ENCODE measurements at places on chromosomes 12 and 14. TPM values are rescaled to one million over a fixed set of nuclear protein-coding genes. Genes with fewer than 3 reads are reported as not detected.

DNA sequence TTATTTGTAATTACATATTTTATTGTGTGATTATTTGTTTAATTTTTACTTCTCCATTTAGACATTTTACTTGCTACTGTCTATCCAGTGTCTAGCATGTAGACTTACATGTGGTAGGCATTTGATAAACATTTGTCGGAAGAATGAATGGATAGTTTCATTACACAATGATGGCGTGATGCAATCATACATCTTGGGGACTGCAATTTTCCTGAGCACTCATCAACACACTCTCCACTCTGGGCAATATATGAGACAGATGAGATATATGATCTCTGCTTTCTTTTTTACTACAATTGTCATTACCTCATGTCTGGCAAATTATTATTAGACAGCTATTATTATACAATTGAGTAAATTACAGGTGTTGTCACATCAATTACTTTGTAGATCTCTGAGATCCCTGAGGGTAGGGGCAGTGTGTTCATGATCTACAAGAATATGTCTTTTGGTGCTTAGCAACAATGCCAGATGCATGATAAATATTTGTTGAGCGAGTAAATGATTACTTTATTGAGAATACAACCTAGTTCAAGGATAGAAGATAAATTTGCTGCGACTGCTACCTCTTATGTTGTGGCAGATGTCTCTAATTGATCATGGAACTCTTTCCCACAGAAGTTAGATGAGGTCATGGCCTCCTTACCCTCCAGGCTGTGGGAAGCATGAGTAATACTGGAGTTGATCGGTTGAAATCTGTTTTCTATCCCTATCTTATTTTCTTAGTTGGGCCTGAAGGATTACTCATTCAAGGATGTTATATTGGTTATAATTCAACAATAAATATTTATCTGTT, 416.0 kb downstream of the LRIG3 start:
- no peaks in the 10 kb centered on the region for H3K4me1 ChIP-seq
- no peak for DNase-seq
- H3K4me3 ChIP-seq: no peak overlapping the region
- no peaks in the 10 kb centered on the region for H3K27me3 ChIP-seq
- no peak overlapping the region for H3K27ac ChIP-seq
- H3K36me3 ChIP-seq: no peaks in the 10 kb centered on the region

DNA sequence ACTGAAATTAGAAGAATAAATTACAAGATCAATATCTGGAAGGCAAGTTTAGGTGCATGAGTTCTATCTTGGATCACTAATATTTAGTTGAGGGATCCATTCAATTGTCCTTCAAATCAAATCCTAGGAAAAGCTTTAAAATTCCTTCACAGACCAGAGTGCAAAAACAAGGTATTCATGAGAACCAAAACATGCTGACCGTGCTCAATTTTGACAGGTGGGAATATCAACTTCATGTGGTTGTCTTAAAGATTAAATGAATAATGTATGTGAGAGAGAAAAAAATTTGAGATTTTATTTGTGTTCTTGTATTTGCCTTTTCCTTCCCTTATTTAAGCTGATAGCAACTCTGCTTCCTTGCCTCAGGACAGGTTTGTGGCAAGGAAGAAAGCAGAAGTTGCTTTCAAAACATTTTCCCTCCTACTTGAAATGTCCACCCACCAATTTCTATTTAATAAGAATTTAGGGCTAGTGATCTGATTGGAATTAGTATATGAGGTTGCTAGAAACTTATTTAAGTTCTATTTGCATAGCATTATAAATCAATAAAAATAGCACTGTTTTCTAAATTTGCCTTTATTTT, 4.9 kb upstream of the PPP1R12A start:
- DNase-seq: no peak
- H3K27ac ChIP-seq: no peak overlapping the region
- no peaks in the 10 kb centered on the region for H3K36me3 ChIP-seq

GRCh38 chr12:89968151-89968700, 259.6 kb upstream of the ATP2B1 start:
- H3K4me1 ChIP-seq: no peaks in the 10 kb centered on the region
- H3K27ac ChIP-seq: no peak overlapping the region
- H3K4me3 ChIP-seq: no peak overlapping the region
- H3K36me3 ChIP-seq: no peaks in the 10 kb centered on the region
- DNase-seq: no peak

DNA sequence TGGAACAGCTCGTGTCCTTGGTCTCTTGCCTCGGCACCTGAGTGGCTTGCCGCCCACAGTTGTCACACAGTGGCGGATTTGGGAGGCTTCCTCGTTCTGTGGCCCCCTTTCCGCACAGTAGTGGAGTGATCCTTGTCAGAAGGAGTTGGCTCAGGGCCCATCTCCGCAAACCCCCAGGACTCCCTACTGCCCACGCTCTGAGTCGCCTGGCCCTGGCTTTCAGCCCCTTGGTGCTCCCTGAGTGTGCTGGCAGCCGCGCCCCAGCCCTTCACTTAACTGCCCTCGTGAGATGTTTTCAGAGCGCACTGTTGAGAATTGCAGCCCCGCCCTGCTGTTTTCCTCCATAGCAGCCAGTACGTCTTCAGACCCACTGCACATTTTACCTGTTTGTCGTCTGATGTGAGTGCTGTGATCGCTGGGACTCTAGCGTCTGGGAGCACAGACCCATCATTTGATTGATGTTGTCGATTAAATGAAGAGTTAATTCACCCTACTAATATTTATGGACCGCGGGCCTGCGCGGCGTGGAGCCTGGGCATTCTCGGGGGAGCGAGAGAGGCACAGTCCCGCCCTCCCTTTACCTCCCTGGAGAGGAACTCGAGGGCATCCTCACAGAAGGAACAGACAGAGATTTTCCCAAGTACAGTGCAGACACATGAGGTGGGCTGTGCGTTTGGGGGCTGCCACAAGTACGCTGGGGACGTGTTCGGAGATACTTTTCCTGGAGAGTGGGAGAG, 91.8 kb downstream of the DDX51 start:
- no peaks in the 10 kb centered on the region for H3K27me3 ChIP-seq
- no peak for DNase-seq
- peaks cover 60% of the 10 kb centered on the region for H3K36me3 ChIP-seq
- no peak overlapping the region for H3K27ac ChIP-seq
- H3K4me3 ChIP-seq: no peak overlapping the region

TAS2R50 gene
- total RNA-seq: 1.5 TPM

HOXC5 gene
- 1.8 TPM for total RNA-seq

PTPRO gene
- 19.5 TPM for total RNA-seq

DNA sequence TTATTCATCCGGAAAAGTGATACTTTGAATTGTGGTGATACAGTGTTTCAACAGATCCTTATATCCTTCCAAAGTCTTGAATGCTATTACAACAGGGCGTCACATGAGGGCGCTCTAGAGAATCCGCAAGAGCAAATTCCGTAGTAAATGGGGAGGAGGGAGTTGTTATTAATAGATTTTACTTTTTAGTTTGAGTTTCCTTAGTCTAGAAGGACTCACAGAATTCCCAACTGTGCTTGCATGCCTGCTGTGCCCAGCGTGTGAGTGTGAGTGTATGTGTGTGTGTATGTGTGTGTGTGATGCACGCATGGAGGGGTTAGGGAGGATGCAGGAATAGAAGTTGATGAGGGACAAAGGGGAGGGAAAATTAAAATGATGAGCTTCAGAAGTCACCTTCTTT, 375.3 kb downstream of the C12orf75 start:
- peak overlapping the region; percentile 76 for H3K27ac ChIP-seq
- DNase-seq: no peak
- H3K36me3 ChIP-seq: no peaks in the 10 kb centered on the region
- no peak overlapping the region for H3K4me3 ChIP-seq
- peaks cover 20% of the 10 kb centered on the region for H3K4me1 ChIP-seq

IL22 gene
- not detected for total RNA-seq

ACVRL1 gene
- total RNA-seq: 81.4 TPM

DNA sequence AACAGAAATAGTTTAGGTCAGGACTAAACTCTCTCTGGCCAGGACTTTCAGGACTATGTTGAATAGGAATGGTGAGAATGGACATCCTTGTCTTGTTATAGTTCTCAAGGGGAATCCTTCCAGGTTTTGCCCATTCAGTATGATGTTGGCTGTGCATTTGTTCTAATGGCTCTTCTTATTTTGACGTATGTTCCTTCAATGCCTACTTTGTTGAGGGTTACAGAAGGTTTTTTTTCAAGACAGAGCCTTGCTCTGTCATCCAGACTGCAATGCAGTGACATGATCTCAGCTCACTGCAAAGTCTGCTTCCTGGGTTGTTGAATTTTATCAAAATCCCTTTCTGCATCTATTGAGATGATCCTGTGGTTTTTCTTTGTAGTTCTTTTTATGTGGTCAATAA, 79.5 kb upstream of the NID2 start:
- no peaks in the 10 kb centered on the region for H3K4me1 ChIP-seq
- no peak overlapping the region for H3K4me3 ChIP-seq
- no peaks in the 10 kb centered on the region for H3K27me3 ChIP-seq
- no peak for DNase-seq

DNA sequence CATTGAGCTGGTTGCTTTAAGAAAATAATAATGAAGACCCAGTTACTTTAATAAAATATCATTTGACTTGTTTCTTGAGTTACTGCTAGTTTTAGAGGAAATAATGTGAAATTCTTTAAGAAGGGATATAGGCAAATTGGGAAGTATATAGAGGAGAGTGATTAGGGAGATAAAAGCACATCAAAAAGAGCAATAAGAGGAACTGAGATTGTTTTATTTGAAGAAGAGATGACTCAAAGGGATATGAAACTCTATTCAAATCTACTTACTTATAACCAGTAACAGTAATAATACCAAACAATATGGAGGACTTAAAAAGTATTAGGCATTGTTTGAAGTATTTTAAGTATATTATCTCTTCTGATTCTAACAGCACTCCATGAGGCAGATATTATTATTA, 37.1 kb downstream of the LRRK2 start:
- no peaks in the 10 kb centered on the region for H3K4me1 ChIP-seq
- H3K27me3 ChIP-seq: no peaks in the 10 kb centered on the region
- H3K36me3 ChIP-seq: peaks cover 24% of the 10 kb centered on the region

DNA sequence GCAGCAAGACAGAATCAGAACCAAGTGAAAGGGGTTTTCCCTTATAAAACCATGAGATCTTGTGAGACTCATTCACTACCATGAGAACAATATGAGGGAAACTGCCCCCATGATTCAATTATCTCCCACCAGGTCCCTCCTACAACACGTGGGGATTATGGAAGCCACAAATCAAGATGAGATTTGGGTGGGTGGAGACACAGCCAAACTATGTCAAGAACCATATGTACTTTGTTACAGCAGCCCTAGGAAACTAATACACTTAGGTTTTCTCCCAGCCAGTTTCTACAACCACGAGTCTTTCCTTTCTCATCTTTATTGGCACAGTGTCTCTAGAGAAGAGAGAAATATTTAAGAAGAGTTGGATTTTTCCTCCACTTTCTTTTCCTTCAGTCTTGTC, 72.6 kb downstream of the BTG1 start:
- no peaks in the 10 kb centered on the region for H3K36me3 ChIP-seq
- H3K27me3 ChIP-seq: no peaks in the 10 kb centered on the region
- H3K4me3 ChIP-seq: no peak overlapping the region

DNA sequence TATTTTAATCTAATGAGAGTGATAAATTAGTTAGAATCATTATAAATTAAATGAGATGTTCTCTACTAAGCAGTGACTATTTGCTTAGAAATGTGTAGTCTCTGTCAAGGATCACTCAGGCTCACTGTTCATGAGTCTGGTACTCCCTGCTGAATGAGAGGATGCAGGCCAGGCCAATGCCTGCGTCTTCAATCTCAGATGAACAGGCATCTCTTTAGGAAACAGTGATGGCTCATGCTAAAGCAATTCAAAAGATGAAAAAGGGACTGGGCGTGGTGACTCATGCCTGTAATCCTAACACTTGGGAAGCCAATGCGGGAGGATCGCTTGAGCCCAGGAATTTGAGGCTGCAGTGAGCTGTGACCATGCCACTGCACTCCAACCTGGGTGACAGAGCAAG, 106.8 kb downstream of the ZFC3H1 start:
- no peaks in the 10 kb centered on the region for H3K4me1 ChIP-seq
- H3K27me3 ChIP-seq: no peaks in the 10 kb centered on the region
- DNase-seq: no peak
- H3K27ac ChIP-seq: no peak overlapping the region
- no peak overlapping the region for H3K4me3 ChIP-seq

DNA sequence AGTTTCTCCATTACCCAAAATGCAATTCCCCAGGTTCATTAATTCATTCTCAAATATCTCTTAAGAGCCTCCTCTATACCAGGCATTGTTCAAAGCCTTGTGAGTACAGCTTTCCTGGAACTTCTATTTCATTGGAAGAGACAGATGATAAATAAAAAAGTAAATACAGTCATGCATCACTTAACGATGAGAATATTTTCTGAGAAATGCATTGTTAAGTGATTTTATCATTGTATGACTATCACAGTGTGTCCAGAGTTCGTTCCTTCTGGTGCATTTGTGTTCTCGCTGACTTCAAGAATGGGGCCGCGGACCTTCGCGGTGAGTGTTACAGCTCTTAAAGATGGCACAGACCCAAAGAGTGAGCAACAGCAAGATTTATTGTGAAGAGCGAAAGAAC, 66.0 kb downstream of the ANO4 start:
- DNase-seq: no peak
- H3K36me3 ChIP-seq: no peaks in the 10 kb centered on the region
- H3K27ac ChIP-seq: no peak overlapping the region
- H3K4me1 ChIP-seq: no peaks in the 10 kb centered on the region
- no peak overlapping the region for H3K4me3 ChIP-seq

- H3K4me3 ChIP-seq: peak overlapping the region; percentile 60
- H3K4me1 ChIP-seq: no peaks in the 10 kb centered on the region
- DNase-seq: no peak
- H3K27ac ChIP-seq: no peak overlapping the region
- no peaks in the 10 kb centered on the region for H3K27me3 ChIP-seq
- H3K36me3 ChIP-seq: peaks cover 8% of the 10 kb centered on the region
Observed at GRCh38 chr12:88111074-88111652, 30.7 kb downstream of the CEP290 start.

TDRD9 gene
- total RNA-seq: 12.0 TPM

DNA sequence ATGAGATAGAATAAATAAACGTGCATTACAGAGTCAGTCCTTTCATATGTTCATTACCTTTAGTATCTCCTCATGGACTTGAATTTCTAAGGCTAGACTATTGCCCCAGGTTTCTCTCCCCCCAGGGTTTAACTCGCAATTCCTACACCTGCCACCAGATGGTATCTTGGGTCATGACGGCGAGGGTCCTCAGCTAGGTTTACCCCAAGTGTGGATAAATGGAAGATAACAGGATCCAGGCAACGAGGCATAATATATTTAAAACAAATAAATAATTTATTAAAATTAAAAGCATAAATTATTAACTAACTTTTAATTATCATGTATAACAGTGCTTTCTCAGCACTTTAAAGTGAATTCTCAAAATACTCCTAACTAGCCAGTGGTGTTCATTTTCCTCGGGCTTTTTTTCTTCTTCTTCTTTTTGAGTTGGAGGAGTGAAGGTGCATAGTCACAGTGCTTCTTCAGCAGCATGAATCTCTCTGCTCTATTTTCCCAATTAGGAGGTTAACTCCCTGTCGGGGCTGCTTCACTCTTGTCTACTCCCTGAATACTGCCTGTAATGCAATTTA, 243.5 kb upstream of the CAND1 start:
- no peaks in the 10 kb centered on the region for H3K36me3 ChIP-seq
- no peaks in the 10 kb centered on the region for H3K27me3 ChIP-seq
- no peak overlapping the region for H3K4me3 ChIP-seq
- no peaks in the 10 kb centered on the region for H3K4me1 ChIP-seq
- no peak for DNase-seq
- no peak overlapping the region for H3K27ac ChIP-seq
